ENCODE measurements at places on chromosomes 7 and 10. TPM values are rescaled to one million over a fixed set of nuclear protein-coding genes. Genes with fewer than 3 reads are reported as not detected.

The IGF2BP3 gene
- 66.3 TPM for polyA plus RNA-seq

GRCh38 chr7:31358467-31358866 lies 17.9 kb upstream of the NEUROD6 start:
- no peaks in the 10 kb centered on the region for H3K36me3 ChIP-seq
- H3K27me3 ChIP-seq, result no peaks in the 10 kb centered on the region
- no peaks in the 10 kb centered on the region for H3K4me1 ChIP-seq
- no peak overlapping the region for H3K27ac ChIP-seq
- no peak for DNase-seq

GRCh38 chr7:26166684-26167266 lies 14.8 kb downstream of the NFE2L3 start:
- no peak overlapping the region for H3K27ac ChIP-seq
- no peak overlapping the region for H3K4me3 ChIP-seq
- H3K4me1 ChIP-seq, result peaks cover 5% of the 10 kb centered on the region
- peak; percentile 32 for DNase-seq
- H3K27me3 ChIP-seq, result no peaks in the 10 kb centered on the region

The HMX3 gene
- polyA plus RNA-seq, result 0.05 TPM

DNA sequence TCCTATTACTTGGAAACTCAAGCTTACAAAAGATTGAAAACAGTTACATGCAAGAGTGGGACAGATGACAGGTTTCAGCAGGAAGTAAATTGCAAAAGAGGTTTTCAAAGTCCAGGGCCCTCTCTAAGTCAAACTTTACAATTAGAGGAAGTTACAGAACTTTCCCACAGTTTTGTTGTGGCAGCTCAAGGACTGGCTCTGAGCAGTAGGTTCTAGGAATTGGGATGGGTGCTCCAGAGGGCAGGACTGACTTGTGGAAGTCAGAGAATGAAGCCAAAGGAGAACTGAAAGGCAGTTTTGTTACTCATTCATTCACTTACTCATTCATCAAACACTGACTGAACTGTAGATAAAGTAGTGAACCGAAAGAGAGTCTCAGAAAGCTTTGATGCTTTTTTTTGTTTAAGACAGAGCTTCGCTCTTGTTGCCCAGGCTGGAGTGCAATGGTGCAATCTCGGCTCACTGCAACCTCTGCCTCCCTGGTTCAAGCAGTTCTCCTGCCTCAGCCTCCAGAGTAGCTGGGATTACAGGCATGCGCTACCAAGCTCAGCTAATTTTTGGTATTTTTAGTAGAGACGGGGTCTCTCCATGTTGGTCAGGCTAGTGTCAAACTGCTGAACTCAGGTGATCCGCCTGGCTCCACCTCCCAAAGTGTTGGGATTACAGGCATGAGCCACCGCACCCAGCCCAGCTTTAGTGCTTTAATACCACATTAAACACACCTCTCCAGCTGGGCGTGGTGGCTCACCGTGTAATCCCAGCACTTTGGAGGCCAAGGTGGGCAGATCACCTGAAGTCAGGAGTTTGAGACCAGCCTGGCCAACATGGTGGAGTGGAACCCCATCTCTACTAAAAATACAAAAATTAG lies 66.8 kb upstream of the CCNJ start:
- no peak for DNase-seq
- H3K27me3 ChIP-seq, result no peaks in the 10 kb centered on the region
- no peak overlapping the region for H3K4me3 ChIP-seq
- no peaks in the 10 kb centered on the region for H3K36me3 ChIP-seq
- H3K4me1 ChIP-seq, result no peaks in the 10 kb centered on the region

The HEPACAM2 gene
- not detected for polyA plus RNA-seq

- no peaks in the 10 kb centered on the region for H3K27me3 ChIP-seq
- H3K4me1 ChIP-seq, result no peaks in the 10 kb centered on the region
- no peak within 1 kb of the TSS for H3K4me3 ChIP-seq
- H3K27ac ChIP-seq, result no peak within 1 kb of the TSS
These were observed at the start of gene GIMAP6 for GRCh38 chr7:150631866-150632864. GIMAP6 (minus strand) TSS chr7:150632385; CDS start chr7:150630142, 2,243 bp downstream.

- no peaks in the 10 kb centered on the region for H3K36me3 ChIP-seq
- no peak for DNase-seq
- no peak overlapping the region for H3K4me3 ChIP-seq
These were observed 44.9 kb downstream of the JCAD start for GRCh38 chr10:30014511-30014910.

DNA sequence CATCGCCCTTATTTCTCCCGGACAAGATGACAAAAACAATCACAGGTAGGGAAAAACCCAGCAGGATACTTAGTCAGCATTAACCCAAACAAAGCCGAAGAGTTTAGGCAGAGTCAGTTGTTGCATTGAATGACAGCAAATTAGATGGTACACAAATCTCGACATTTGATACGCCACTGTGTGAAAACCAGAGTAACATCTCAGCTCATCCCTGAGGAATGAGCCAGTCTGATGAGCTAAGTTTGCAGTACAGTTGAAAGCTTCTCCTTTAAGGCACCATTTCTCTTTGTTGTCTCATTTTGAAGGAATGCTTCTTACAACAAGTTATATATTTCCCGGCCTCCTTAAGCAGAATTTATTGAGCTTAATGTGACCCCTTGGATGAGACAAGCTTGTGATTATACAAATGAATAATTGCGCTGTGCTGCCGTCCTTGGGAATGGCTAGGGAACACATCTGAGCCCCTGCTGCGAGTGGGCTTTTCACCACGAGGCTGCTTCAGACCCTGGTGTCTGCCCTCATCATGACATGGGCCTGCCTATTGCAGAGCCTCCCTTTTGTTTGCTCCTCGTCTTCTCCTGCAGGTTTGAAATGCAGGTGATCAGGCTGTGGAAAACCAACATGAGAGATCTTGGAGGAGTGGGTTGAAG lies 137.3 kb downstream of the CELF2 start:
- H3K36me3 ChIP-seq, result no peaks in the 10 kb centered on the region
- H3K4me1 ChIP-seq, result peaks cover 14% of the 10 kb centered on the region
- no peak overlapping the region for H3K27ac ChIP-seq
- H3K4me3 ChIP-seq, result no peak overlapping the region

- H3K27ac ChIP-seq, result no peak overlapping the region
- H3K27me3 ChIP-seq, result no peaks in the 10 kb centered on the region
- H3K36me3 ChIP-seq, result peaks cover 10% of the 10 kb centered on the region
- no peak for DNase-seq
These were observed 86.5 kb upstream of the GRB10 start for GRCh38 chr7:50869108-50869725.

The AKR1C1 gene
- 3.1 TPM for polyA plus RNA-seq

GRCh38 chr10:16653224-16653623 lies 131.5 kb upstream of the C1QL3 start:
- no peaks in the 10 kb centered on the region for H3K27me3 ChIP-seq
- H3K4me1 ChIP-seq, result no peaks in the 10 kb centered on the region
- DNase-seq, result no peak

- H3K27ac ChIP-seq, result no peak overlapping the region
- H3K4me1 ChIP-seq, result peaks cover 7% of the 10 kb centered on the region
- H3K36me3 ChIP-seq, result no peaks in the 10 kb centered on the region
- DNase-seq, result no peak
- H3K27me3 ChIP-seq, result no peaks in the 10 kb centered on the region
These were observed 80.1 kb downstream of the SEC61G start for GRCh38 chr7:54678763-54679489.

- no peak for DNase-seq
- no peak overlapping the region for H3K27ac ChIP-seq
- H3K4me3 ChIP-seq, result no peak overlapping the region
- no peaks in the 10 kb centered on the region for H3K27me3 ChIP-seq
- no peaks in the 10 kb centered on the region for H3K36me3 ChIP-seq
- no peaks in the 10 kb centered on the region for H3K4me1 ChIP-seq
These were observed 631.9 kb upstream of the ANKRD30A start for GRCh38 chr10:36493516-36493880.

DNA sequence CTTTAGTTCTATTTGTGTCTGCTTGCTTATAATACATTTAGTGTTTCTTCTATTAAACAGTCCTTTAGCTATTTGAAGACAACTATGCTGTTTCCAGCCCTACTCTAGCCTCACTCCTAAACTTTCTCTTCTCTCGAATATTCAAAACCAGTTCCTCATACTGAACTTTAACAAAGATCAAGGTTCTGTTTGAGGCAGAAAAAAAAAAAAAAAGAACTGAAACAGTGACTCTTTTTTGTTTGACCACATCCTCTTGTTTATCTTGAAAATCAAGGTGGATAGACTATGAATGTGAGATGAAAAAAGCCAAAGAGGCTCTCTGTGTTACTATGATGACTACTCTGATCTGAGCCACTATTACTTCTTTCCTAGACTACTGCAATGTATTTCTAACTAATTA lies 154.3 kb downstream of the ZNF365 start:
- no peak overlapping the region for H3K4me3 ChIP-seq
- no peaks in the 10 kb centered on the region for H3K4me1 ChIP-seq
- no peak for DNase-seq
- H3K36me3 ChIP-seq, result no peaks in the 10 kb centered on the region

The FBH1 gene
- 42.2 TPM for polyA plus RNA-seq

DNA sequence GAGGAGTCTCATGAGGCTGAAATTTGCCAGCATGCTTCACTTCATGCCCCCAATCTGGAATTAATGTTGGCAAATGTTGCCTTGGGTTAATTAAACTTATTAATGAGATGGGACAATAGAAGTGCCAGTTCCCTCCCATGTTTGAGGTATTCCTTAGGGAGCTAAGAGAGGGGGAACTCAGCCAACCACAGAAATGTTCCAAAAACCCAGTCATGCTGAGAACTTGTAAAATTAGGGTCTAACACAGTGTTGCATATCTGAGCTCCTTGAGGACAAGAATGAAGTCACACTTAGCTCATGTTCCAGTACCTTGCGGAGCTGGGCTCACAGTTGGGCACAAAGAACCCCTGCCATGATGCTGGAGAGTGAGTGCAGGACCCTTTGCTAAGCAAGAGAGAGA lies 89.4 kb downstream of the OAT start:
- peak; percentile 4 for DNase-seq
- H3K36me3 ChIP-seq, result no peaks in the 10 kb centered on the region

The NAT16 gene
- 0.26 TPM for polyA plus RNA-seq

The HABP2 gene
- not detected for polyA plus RNA-seq

The MYL10 gene
- polyA plus RNA-seq, result 0.18 TPM

DNA sequence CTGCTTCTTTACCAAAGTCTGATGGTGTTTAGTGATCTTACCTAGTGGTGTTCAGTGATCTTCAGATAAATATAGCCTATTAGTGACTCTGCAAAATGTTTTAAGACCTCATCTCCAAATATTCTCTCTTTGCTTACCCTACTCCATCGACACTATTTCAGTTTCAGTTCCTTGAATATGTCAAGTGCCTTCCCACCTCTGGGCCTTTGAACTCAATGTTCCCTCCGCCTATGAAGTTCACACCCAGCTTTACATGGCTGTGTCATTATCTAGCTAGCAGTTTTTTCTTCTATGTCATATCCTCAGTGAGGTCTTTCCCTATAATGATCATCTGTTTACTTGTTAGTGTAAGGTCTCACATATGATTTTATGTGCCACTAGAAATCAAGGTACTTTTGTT lies 322.6 kb downstream of the DGKB start:
- H3K4me3 ChIP-seq, result no peak overlapping the region
- no peaks in the 10 kb centered on the region for H3K36me3 ChIP-seq
- H3K27ac ChIP-seq, result no peak overlapping the region
- no peaks in the 10 kb centered on the region for H3K4me1 ChIP-seq

DNA sequence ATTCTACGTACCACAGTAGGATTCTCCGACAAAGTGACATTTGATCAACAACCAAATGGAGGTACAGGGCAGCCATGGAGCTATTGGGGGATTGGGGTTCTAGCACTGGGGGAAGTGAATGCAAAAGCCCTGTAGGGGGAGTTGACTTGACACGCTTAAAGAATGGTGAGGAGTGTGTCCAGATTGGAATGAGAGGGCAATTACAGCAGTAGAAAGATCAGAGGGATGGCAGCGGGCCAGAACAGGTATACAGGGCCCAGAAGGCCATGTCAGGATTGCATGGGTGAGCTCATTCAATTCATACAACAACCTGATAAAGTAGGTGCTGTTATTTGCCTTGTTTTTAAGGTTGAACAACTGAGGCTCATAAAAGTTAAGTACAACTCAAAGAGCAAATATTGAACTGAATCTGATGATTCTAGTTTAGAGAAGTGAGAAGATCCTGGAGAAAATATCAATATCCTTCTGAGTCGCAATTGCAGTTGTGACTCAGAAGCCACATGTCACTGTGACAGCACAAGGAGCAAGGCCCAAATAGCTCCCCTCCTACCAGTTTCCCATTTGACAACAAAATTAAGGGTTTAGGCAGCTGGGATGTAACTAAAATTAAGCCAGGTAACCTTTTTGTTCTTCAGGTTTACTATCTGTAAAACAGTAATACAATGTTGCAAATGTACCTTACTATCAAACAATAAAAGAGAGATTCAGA lies 28.0 kb upstream of the CTTNBP2 start:
- H3K36me3 ChIP-seq, result no peaks in the 10 kb centered on the region
- H3K27me3 ChIP-seq, result no peaks in the 10 kb centered on the region
- H3K27ac ChIP-seq, result no peak overlapping the region
- no peaks in the 10 kb centered on the region for H3K4me1 ChIP-seq

The NPY4R2 gene
- not detected for polyA plus RNA-seq

DNA sequence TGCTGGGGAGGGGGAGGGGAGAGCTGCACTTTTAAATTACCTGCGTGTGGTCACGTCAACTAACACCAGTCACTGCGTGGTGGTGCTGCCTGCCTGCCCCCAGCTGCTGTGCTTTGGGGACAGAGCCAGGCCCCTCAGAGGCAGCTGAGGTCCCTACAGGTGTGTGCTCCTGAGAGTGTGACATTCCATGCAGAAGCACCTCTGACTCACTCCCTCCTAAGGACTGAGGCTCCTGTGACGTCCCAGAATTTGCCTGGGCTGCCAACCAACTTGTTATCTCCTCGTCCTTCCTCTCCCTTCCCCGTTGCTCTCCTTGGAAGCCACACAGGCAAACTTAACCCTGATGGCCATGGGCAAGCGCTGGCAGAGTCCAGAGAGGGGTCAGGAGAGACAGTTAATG lies 563.0 kb downstream of the PARD3 start:
- H3K4me1 ChIP-seq, result peaks cover 5% of the 10 kb centered on the region
- H3K27ac ChIP-seq, result peak overlapping the region; percentile 43
- H3K27me3 ChIP-seq, result no peaks in the 10 kb centered on the region
- H3K4me3 ChIP-seq, result no peak overlapping the region
- peak; percentile 5 for DNase-seq
- H3K36me3 ChIP-seq, result no peaks in the 10 kb centered on the region

The MAGI2 gene
- polyA plus RNA-seq, result 6.0 TPM

GRCh38 chr7:114365791-114366190 lies 48.8 kb upstream of the FOXP2 start:
- no peak overlapping the region for H3K4me3 ChIP-seq
- no peak overlapping the region for H3K27ac ChIP-seq
- H3K36me3 ChIP-seq, result no peaks in the 10 kb centered on the region
- no peaks in the 10 kb centered on the region for H3K4me1 ChIP-seq
- H3K27me3 ChIP-seq, result no peaks in the 10 kb centered on the region
- no peak for DNase-seq

GRCh38 chr7:155696747-155697146 lies 52.3 kb downstream of the RBM33 start:
- peaks cover 12% of the 10 kb centered on the region for H3K36me3 ChIP-seq
- no peaks in the 10 kb centered on the region for H3K27me3 ChIP-seq
- DNase-seq, result no peak
- H3K27ac ChIP-seq, result no peak overlapping the region
- no peak overlapping the region for H3K4me3 ChIP-seq

All from H1 (cell line).